Activated CD8-positive, alpha-beta memory T cell treated with anti-CD3 and anti-CD28 coated beads for 4 hours (primary cell): ENCODE measurements at places on chromosomes 16 and 17.

DNA sequence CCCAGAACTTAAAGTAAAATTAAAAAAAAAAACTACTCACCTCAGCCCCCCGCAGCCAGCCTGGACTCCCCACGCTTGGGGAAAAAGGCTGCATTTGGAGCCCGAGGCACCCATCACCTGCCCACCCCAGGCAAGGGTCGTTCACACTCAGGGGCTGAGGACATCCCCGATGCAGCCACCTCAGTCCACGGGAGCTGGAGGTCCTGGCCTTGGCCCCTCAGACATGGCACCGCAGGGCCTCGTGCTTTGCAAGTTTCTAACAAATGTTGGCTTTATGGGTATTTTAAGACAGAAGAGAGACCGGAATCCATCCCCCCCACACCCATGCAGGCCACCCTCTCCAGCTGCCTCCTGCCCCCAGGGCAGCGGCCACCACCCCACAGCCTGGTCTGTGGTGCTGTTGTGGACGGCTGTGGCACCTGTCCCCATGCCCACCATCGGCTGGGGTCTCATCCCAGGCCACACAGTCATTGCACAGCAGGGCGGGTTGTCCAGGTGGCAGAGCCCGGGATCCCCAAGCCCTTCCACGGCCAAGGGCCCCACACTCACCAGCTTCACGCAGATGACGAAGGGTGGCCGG, 116.4 kb upstream of the ZNF750 start:
- no peak for DNase-seq

- no peak for DNase-seq
Measured at GRCh38 chr16:62445909-62446308, 409.7 kb upstream of the CDH8 start.

DNA sequence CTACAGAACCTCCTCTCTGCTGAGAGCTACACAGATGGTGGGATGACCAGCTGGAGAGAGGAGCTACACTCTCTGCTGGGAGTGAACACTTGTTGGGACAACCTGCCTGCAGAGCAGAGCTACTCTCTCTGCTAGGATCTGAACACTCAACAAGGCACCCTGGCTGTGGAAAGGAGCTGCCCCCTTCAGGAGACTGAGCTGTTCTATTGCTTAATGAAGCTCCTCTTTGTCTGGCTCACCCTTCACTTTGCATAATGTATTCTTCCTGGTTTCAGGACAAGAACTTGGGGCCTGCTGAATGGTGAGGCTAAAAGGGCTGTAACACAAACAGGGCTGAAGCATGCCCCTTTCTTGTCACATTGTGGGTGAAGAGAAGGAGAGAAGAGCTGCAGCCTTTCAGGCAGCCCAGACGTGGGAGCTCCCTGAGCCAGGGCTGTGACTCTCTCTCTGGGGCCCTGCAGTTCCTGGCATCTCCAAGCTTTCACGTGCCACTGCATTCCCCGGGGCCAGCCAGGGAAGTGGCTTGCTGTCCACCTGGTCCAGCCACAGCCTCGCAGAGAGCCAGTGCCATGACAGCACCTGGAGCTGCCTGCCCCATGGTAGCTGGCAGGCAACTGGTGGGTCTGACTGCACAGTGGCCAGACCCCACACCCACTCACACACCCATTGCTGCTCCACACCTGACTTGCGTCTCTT, 272.8 kb upstream of the KCNJ16 start:
- no peak for DNase-seq

DNA sequence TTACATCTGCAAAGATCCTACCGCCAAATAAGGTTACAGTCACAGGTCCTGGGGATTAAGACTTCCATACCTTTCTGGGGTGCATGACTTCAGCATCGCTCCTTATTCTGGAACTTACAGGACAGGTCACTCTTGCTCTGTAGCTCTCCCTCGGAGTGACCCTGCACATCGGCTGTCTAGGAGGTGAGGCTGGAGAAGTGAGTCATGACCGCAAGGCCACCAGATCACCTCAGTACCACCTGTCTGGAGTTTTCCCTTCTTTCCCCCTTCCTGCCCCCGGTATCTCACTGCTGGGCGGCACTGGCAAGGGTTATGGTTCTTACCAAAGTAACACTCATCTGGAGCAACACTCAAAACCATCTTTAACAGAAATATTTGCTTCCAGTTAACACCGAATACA, 374.8 kb downstream of the SLC39A11 start:
- DNase-seq: no peak

- no peak for DNase-seq
Measured at GRCh38 chr17:9218064-9218635, 196.8 kb downstream of the NTN1 start.

DNA sequence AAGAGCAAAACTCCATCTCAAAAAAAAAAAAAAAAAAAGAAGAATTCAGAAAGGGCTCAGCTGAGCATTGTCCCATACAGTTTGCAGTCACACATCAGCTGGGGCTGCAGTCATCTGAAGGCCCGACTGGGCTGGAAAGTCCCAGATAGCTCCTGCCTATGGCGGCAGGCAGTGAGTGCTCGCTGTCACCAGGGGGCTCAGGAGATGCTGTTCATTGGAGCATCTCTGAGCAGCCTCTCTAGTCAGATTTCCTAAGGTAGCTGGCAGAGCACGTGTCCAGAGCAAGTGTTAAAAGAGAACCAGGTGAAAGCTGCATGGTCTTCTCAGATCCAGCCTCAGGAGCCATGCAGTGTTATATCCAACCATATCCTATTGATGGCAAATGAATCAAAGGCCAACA, 75.8 kb downstream of the WSCD1 start:
- DNase-seq: no peak

GRCh38 chr17:29560316-29560715, 6.5 kb downstream of the ABHD15 start:
- DNase-seq: no peak

DNA sequence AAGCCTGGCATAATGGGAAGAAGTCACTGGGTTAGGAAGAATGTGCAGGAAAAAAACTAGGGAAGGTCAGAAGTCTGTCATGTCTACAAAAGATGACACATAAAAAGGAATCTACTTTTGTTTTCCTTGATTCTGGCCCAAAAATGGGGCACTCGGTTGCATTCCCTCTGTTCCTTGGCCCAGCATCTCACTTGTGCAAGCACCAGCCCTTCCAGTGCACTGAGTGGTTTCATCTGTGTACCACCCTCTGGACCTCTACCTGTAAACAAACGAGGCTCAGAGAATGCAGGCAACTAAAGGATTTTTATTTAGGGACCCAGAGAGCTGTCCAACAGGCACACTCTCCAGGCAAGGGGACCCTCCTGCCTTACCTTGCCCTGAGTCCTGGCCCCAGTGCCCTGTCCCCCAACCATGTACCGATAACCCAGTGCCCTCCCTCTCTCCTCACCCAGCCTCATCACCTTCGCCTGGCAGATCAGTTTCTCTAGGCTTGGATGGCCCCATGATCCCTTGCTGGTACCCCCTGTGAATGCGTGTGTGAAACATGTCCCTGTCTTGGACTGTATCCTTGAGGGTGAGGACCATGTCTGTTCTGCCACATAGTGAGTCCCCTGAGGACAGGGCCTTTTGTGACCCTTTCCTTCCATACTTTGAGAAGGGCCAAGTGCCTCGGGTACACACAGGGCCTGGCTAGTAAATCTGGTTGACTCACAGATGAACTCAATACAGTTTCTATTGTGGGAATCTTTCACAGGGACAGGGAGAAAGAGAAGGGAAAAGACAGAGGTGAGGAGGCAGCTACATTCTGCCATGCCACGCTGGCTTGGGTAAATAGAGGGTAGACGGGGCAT, 13.3 kb downstream of the NXPH3 start:
- DNase-seq: no peak

GRCh38 chr16:47565454-47565853, 104.3 kb downstream of the PHKB start:
- DNase-seq: no peak

DNA sequence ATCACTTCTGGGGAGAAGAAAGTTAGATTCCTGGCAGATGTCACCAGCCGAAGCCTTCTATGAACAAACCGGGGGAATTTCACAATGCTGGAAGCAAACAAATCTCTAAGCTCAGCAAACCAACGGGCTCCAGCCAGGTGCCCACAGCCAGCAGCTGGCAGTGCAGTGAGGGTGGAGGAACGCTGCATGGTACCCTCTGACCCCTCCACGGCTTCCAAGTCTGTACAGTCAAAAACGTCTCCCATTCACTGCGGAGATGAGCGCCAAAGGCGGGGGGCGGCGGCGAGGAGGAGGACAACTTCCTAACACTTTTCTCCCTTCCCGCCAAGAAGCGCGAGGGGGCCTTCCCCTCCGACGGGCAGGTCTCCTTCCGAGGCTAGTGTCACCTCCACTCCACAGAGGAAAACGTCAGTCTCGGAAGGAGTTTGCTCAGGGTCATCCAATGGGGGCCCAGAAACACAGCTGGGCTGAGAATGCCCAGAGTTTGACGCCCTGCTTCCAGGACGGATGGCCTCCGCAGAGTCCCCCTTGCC, 924 bp downstream of the ZNF598 start:
- DNase-seq: no peak

GRCh38 chr16:46882304-46882939, 1.7 kb upstream of the GPT2 start:
- no peak for DNase-seq

DNA sequence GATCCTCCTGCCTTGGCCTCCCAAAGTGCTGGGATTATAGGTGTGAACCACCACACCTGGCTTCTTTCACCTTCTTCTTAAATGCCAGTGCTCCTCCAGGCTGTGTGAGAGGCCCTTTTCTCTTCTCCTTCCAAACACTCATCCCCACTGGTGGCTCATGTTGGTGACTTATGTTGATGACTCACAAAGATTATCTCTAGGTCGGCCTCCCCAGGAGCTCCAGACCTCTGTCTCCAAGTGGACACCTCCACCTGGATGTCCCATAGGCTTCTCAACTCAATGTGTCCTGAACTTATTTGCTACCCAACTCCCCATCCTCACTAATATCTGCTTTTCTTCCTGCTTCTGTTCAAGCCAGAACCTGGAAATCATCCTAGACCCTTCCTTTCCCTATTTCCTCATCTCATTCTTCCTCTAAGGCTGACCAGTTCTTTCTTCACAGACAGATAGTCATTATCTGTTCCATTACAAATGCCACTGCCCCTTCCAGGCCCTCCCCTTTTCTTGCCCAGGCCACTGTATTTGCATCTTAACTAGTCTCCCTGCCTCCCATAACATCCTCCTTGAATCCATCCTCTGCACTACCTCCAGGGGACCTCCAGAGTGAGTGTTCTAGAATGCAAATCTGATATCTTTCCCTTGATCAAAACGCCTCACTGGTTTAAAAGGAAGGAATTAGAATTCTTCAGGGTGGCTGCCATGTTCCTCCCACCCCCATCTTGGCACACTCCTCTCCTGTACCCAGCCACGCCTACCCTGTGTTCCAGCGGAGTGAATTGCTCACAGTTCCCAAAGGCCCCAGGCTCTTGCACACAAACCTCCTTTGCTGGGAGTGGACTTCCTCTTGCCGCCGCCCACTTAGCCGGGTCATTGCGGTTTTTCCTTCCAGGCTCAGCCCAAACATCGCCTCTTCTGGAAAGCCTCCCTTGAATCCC, 34.8 kb upstream of the FBXO47 start:
- no peak for DNase-seq
